Eye (tissue), 1 donor: ENCODE measurements at places on chromosomes 7 and 10.

GRCh38 chr10:822661-823367 lies 108.7 kb downstream of the LARP4B start:
- no peak for DNase-seq

- DNase-seq, result no peak
Observed at GRCh38 chr10:115250784-115251183, 157.6 kb downstream of the ATRNL1 start.

DNA sequence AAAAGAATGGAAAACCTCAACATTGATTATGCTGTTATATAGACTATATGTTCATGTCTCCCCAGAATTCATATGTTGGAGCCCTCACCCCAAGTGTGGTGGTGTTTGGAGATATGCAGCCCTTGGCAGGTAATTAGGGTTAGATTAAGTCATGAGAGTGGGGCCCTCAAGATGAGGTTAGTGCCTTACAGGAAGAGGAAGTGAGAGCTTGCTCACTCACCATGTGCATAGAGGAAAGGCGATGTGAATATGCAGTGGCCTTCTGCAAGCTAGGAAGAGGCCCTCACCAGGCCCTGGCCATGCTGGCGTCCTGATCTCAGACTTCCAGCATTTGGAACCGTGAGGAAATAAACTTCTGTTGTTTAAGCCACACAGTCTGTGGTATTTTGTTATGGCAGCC lies 14.8 kb downstream of the ZNF33A start:
- no peak for DNase-seq

GRCh38 chr7:156989766-156990535 lies 20.5 kb downstream of the MNX1 start:
- no peak for DNase-seq

GRCh38 chr7:99116144-99116543 lies 27.8 kb downstream of the SMURF1 start:
- DNase-seq, result no peak

DNA sequence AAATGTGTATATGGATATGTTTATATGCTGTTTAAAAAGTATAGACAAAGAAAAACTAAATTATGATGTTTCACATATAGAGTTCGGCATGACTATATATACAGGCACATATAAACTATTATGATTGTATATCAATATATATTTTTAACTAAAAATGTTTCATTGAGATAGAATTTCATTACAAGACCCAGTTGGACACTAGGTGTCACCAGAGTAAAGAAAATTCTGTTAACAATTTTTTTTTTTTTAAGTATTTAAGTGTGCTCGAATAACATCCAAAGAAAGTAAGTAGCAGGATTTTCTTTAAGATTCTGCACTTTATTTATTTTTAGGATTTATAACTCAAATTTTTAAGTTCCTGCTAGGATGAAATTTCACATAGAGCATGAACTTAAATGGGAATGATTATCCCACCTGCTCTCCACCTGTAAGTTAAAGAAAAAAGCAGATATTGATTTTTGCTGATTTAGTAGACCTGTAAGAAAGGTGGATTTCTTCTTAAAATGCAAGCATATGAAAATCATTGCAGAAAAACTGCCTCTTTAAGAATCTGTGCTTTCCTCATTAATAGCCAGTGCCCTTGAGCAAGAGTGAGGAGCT lies 961.5 kb downstream of the PCDH15 start:
- DNase-seq, result peak; percentile 67

- DNase-seq, result no peak
Observed at GRCh38 chr10:62380016-62380415, 5.8 kb downstream of the ZNF365 start.
